ENCODE measurements at places on chromosomes 2 and 18.

DNA sequence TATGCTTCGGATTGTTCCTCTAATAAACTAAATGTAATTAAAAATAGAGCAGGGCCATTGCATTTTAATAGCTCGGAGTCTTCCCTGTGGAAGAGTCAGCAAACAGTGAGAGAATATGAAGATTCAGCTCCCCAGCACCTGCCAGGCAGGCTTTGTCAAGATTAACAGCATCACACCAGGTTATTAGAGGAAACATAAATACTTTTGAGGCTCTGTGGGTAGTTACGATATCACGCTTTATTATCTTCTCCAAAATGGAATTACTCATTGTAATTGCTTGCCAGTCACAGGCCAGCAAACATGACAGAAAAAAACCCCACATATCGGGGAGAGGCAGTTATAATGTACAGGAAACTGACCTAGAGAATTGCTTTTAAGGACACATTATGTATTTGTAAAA is 303.9 kb downstream of the CPS1 start:
- DNase-seq = no peak

DNA sequence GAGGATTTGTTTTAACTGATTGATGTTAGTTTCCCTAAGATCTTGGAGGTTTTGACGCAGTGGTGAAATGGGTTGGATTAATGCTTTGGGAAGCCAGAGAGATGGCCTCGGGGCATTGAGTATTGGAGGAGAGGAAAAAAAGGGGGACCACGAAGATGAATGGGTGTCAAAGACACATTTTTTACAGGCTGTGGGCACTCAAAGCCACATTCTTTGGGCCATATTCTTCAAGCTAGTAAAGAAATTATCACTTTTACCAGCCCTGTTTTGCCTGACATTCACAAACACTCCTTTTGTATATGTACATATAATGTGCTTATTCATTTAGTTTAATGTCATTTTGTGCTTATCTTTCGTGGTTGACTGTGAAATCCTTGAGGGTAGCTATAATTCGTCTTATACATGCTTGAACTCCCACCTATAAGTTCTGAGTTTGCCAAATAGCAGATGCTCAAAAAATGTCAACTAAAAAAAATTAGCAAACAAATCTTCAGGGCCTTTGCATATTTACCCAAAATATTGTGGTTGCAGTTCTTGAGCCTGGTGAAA is 146.3 kb downstream of the ARL6IP6 start:
- no peak for DNase-seq

- DNase-seq = no peak
Measured at GRCh38 chr2:13545320-13545719, 828.6 kb downstream of the TRIB2 start.

GRCh38 chr18:6741232-6741663 is 11.7 kb downstream of the ARHGAP28 start:
- peak; percentile 93 for DNase-seq

DNA sequence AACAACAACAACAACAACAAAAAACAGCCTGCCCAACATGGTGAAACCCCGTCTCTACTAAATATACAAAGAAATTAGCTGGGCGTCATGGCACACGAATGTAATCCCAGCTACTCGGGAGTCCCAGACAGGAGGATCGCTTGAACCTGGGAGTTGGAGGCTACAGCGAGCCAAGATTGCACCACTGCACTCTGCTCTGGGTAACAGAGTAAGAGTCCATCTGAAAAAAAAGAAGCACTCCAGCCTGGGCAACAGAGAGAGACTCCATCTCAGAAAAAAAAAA is 344.1 kb upstream of the PLGLB2 start:
- DNase-seq = no peak

DNA sequence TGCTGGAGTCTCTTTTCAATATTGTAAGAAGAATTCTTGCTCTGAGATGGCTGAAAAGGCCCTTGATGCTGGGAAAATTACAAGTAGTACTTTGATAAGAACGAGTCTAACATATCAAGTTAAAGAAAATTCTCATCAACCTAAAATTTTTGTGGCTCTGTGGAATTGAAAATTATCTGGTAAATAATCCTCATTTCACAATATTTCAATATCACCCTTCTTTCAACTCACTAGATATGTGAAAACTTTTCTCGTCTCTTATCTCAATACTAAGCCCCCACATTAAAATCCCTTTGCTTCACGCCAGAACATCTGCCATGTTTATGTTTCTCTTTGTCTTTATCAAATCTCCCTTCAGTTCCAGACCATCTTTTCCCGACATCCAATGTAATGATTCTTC is 448.8 kb downstream of the ZNF516 start:
- no peak for DNase-seq
